Cardiac septum (tissue), 1 donor: ENCODE measurements at places on chromosomes 13 and 19.

DNA sequence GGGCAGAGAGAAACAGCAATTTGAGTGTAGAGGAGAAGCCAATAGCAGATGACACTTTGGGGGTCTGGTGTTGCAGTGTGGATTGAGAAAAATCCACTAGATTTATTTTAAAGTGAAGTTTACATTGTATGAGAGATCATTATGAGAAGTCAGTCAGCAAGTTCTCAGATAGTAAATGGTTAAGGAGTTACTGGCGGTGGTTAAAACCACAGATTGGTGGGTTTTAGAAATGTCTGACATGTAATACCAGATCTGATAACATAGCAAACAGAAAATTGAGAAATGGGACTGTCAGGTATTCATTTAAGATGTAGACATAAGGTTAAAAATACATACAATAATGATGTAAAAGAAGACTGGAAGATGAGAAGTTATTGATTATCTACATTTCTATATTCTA, 7.2 kb downstream of the ABHD13 start:
- DNase-seq = no peak

DNA sequence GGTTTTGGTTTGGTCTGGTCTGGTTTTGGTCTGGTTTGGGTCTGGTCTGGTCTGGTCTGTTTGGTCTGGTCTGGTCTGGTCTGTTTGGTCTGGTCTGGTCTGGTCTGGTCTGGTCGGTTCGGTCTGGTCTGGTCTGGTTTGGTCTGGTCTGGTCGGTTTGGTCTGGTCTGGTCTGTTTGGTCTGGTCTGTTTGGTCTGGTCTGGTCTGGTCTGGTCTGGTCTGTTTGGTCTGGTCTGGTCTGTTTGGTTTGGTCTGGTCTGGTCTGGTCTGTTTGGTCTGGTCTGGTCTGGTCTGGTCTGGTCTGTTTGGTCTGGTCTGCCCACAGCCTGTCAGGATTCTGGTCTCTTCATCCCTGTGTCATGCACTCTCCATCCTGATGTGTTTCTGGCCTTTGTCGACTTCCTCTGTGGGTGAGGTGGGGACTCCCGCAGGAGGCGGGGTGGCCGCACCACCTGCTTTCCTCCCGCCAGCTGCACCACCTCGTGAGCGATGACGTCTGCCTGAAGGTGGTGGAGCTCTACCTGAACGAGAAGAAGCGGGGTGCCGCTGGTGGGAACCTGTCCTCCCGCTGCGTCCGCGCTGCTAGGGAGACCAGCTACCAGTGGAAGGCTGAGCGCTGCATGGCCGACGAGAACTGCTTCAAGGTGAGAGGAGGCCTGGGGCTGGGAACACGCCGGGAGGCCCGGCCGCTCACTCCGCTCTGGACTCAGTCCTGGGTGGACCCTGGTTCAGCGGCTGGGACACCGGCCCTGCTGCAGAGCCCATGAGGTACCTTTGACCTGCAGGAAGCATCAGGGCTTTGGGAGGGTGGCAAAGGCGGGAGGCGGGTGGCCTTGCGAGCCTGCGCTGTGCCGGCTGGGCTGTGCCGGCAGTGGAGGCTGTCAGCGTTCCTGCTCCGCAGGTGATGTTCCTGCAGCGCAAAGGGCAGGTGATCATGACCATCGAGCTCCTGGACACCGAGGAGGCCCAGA, 12.9 kb upstream of the F2RL3 start:
- no peak for DNase-seq

DNA sequence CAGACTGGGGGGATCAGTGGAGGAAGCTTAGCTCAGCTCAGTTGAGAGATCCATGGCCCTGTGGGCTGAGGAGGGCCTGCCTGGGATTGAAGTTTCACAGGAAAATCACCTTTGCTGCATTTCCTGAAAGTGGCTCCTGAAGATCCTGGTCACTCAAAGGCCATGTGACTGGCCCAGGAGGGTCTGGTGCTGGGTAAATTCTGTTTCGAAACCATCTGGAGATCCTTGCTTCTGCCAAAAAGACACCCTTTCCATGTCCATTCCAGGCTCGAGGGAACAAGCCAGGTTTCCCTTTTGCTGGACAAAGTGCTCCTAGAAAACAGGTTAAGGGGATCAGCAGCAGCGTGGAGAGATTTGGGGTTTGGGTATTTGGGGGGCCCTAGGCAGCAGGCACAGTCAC, 293.3 kb downstream of the ZNF536 start:
- DNase-seq = no peak

- DNase-seq = peak; percentile 74
These were observed 2.9 kb downstream of the LIPE start for GRCh38 chr19:42424345-42424707.

- no peak for DNase-seq
These were observed 550.1 kb upstream of the PCDH20 start for GRCh38 chr13:61965756-61966155.

DNA sequence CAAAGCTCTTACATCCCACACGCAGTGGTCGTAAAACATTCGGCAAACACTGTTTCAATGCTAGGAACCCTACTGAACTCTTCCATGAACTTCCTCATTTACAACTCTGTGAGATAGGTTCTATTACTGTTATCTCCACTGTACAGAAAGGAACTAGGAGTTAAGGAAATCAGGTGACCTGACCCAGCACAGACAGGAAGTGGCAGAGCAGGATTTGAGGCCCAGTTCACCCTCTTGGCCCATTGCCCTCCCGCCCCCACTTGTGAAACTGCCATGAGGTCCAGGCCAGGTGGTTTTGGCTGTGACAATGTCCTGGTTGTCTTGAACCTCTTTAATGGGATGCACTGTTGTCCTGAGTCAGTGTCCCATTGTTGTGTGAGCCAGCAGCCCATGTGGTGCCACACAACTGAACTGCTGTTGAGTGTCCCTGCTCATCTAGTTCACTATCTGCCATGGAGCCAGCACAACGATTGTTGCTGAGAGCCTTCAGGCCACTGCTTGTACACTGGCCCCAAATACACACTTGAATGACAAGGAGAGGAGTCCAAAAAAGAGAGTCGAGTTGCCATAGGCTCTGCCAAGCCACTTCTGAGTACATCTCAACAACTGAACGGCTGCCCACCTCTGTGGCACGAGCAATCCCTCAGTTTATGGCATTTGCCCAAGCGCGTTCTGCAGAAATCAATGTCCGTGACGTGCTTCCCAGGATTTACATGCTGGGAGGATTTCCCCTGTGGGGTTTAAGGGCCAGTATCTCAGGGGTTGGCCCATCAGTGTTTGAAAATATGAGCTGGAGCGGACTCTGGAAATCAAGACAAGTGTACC, 484.6 kb downstream of the TSHZ3 start:
- no peak for DNase-seq

- no peak for DNase-seq
These were observed 824.0 kb downstream of the PCDH9 start for GRCh38 chr13:66405908-66406802.

DNA sequence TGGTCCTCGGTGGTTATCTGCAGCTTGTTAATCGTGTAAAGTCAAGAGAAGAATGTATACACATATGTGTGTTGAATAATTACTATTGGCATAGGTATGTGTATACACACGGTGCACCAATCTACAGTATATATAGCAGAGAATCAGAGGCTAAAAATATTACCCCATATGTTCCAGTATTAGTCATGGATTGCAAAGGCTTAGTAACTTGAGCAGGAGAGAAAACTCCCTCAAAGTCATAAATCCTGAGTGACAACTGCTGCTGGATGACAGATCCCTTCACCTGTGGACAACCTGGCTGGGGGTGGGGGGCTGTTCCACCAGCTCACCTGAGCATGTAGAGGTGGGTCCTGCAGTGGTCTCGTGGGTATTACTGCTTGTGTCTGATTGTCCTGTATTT, 185.0 kb downstream of the ZNF536 start:
- no peak for DNase-seq

- DNase-seq = no peak
These were observed 7.3 kb upstream of the C13orf46 start for GRCh38 chr13:113981194-113981605.

DNA sequence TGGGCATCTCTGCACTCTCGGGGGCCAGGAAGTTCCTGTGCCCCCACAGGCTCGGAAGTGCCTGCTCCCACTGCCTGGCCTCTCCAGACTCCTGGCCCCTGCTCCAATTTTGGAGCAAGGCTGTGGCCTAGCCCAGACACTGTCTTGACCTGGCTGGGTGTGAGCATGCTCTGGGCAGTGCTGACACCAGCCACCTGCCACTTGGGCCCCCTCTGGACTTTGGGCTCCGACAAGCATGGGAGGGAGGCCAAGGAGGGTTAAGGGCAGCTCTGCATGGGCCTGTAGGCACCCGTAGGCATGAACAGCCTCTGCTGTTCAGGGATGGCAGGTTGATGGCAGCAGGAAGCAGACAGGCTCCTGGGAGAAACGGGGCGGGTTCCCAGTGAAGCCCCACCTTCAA, 26.0 kb upstream of the RBM26 start:
- DNase-seq = no peak

DNA sequence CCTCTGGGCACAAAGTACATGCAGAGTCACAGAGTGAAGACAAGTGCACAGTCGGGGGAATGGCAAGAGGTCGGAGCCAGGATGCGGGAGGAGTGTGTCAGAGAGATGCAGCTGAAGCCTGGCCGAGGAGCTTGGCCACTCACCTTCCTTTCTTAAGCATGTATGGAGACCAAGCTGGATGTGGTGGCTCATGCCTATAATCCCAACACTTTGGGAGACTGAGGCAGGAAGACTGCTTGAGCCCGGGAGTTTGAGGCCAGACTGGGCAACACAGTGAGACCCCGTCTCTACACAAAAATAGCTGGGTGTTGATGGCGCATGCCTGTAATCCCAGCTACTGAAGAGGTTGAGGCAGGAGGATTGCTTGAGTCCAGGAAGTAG, 67.0 kb downstream of the LATS2 start:
- no peak for DNase-seq

DNA sequence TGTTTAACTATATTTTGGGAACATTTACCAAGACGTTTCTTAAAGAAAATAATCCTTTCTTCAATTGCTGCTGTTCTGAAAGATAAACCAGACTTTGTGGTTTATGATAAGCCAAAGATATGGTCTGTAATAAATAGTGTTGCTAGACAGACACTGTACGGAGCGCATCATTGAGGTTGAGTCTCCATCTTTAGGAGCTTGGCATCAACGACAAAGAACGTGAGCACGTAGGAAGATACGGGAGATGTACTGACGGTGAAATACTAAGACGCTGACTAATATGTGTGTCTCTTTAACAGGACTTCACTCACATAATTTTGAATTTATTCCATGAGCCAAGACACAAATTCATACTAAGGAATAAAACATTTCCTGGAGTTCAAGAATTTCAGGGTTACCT, 16.2 kb downstream of the TEX29 start:
- DNase-seq = no peak
